Bronchial epithelial cell (primary cell): ENCODE measurements at places on chromosomes 11 and 22. TPM values are rescaled to one million over a fixed set of nuclear protein-coding genes. Genes with fewer than 3 reads are reported as not detected.

GRCh38 chr11:30868626-30869081, 282.5 kb upstream of the MPPED2 start:
- DNase-seq, result no peak

GRCh38 chr11:134120921-134121526, 52.2 kb downstream of the JAM3 start:
- no peak for DNase-seq

- peak; percentile 56 for DNase-seq
Observed at GRCh38 chr11:132139181-132139580, 768.8 kb downstream of the NTM start.

DNA sequence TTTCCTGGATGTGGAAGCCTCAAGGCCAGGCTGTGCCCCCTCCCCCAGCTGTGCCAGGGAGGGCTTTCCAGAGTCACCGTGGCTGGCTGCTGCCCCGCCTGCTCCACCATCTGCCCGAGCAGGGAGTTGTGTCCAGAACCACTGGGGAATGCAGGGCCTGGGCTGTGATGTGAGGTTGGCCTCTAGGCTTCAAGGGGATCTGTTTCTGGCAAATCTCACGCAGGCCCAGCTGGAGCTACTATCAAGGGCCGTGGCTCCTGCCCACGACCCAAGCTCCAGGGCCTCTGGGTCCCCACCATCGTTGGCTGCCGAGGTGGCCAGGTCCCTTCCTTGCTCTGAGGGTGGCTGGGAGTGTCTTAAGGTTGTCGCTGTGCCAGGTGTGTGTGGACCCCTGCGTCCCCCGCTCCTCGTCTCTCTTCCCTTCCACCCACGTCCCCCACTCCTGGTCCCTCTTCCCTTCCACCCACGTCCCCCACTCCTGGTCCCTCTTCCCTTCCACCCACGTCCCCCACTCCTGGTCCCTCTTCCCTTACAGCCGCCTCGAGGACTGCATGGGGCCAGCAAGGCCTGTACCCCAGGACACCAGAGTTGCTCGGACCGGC, 6.1 kb downstream of the BRSK2 start:
- DNase-seq, result no peak

GRCh38 chr11:6251120-6251733, 8.4 kb upstream of the CCKBR start:
- peak; percentile 58 for DNase-seq

GRCh38 chr11:86818462-86819192, 18.3 kb downstream of the PRSS23 start:
- DNase-seq, result peak; percentile 73

GRM5 gene
- under 0.01 TPM in 1 of 2 replicates, not detected in the other for total RNA-seq
